Adrenal gland (tissue), 19 donors: ENCODE measurements at places on chromosomes 11 and 22. TPM values are rescaled to one million over a fixed set of nuclear protein-coding genes. Genes with fewer than 3 reads are reported as not detected.

DNA sequence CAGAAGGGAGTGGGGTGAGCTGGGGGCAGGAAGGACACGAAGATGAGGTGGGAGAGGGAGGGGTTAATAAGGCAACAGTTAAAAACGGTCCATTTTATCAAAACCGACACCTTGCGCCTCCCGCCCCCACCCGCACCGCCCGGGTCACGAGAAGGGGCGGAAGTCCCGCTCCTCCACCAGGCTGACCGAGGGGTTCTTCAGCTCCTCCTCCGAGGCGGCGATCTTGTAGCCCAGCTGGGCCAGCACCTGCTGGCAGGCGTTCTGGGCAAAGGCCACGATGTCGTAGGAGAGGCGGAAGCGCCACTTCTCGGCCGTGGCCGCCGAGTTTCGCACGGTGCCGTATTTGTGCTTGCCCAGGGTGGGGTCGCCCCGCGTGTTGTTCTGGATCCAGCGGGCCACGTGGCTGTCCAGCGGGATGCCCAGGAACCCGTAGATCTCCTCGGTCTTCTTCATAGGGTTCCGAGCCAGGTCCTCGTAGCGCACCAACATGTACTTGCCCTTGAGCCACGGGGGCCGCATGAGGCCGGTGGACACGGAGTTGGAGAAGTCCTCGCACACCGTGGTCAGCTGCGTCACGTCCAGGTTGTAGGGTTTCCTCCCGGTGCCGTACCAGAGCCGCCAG lies 15.8 kb downstream of the CHST1 start:
- no peak for DNase-seq
- H3K27ac ChIP-seq = no peak overlapping the region
- H3K36me3 ChIP-seq = no peaks in the 10 kb centered on the region
- H3K27me3 ChIP-seq = peaks cover 3% of the 10 kb centered on the region
- H3K4me3 ChIP-seq = no peak overlapping the region

- H3K4me1 ChIP-seq = no peaks in the 10 kb centered on the region
- H3K36me3 ChIP-seq = no peaks in the 10 kb centered on the region
- H3K27me3 ChIP-seq = no peaks in the 10 kb centered on the region
- no peak overlapping the region for H3K4me3 ChIP-seq
- no peak for DNase-seq
These were observed 30.6 kb downstream of the ADAMTS8 start for GRCh38 chr11:130397780-130398179.

DNA sequence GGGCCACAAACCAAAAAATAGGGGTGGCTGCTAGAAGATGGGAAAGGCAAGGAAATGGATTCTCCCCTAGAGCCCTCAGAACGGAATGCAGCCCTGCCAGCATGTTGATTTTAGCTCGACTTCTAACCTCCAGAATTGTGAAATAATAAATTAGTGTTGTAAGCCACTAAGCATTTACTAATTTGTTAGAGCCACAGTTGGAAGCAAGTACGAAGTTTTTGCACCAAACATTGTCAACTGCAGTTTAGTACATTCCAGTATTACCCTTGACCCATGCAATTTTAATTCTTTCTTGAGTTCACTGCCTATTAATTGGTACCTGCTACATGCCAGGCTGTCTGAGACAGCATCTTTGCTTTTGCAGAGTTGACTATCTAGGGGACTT lies 32.2 kb downstream of the PARVA start:
- peaks cover 38% of the 10 kb centered on the region for H3K4me1 ChIP-seq
- H3K27ac ChIP-seq = peak overlapping the region; percentile 57
- H3K27me3 ChIP-seq = no peaks in the 10 kb centered on the region
- H3K4me3 ChIP-seq = no peak overlapping the region
- DNase-seq = no peak
- no peaks in the 10 kb centered on the region for H3K36me3 ChIP-seq

DNA sequence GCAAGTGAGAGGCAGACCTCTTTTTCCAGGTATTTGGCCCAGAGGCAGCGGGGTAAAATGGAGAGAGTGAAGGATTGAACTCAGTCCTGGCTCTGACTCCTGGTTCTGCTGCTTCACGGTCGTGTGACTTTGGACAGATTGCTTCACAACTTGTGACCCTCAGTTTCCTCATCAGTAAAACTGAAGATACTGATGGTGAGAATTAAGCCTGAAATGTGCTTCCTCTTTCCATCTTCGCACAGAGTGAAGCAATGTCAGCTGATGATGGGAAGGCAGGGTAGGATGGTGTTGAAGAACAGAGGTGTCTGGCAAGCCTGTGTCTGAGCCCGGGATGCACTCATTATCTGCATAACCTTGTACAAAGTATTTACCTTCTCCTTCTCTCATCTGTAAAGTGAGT lies 59.0 kb downstream of the UBASH3B start:
- no peaks in the 10 kb centered on the region for H3K27me3 ChIP-seq
- H3K4me1 ChIP-seq = no peaks in the 10 kb centered on the region
- no peak for DNase-seq
- H3K36me3 ChIP-seq = no peaks in the 10 kb centered on the region
- no peak overlapping the region for H3K4me3 ChIP-seq

DNA sequence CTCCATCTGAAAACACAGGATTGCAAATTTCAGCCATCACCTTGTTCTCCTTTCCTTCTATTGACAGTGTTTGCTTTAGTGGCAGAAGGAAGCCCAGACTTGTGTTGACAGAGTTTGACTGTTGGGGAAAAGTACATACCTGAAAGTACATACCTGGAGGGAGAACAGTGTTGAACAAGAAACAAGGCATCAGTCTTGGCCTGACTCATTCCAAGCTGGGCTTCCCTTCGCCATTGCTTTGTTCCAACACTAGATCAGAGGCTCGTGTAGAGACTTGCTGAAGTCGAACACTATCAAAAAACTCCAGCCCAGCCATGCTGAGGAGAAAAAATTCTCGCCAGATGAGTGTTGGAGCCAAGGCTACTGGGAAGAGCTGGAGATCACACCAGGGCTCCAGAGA lies 133.4 kb downstream of the BBOX1 start:
- no peak overlapping the region for H3K27ac ChIP-seq
- no peaks in the 10 kb centered on the region for H3K36me3 ChIP-seq
- no peaks in the 10 kb centered on the region for H3K27me3 ChIP-seq
- no peaks in the 10 kb centered on the region for H3K4me1 ChIP-seq
- no peak overlapping the region for H3K4me3 ChIP-seq

DNA sequence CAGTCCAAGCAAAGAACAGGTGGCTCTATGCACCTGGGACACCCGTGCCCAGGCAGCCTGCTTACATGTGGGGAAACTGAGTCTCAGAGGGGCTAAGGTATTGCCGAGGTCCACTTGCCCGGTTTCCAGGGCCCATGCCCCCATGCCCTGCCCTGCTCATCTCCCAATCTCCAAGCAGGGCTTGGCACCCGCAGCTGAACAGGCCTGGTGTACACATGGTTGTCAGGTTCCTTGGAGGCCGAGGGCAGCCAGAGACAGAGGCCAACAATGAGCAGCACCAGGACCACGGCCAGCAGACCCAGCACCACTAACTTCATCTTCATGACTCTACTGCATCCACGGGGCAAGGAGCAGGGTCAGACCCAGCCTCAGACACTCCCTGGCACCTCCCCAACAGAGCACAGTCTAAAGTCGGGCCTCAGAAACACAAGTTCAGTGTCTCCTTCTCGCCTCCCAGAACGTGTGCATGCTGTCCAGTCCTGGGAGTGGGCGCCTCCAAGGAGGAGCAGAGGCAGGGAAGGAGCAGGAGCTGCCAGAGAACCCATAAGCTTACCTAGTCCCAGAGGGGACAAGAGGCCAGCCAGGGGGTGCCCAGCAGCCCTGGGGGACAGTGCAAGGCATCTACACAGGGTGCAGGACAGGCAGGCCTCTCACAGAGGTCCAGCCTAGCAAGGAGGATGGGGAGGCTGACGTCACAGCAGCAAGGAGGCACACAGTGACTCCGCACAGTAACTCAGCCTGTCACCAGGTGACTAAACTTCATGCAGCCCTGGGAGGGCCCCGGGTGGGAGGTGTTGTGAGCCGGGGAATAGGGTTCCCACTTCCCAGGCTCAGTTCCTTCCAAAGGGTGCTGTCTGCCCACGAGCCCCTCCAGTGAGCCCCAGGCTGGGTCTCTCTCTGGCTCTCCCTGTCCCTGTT lies 20.2 kb upstream of the RGL4 start:
- H3K27me3 ChIP-seq = no peaks in the 10 kb centered on the region
- no peak overlapping the region for H3K27ac ChIP-seq
- DNase-seq = no peak
- H3K4me3 ChIP-seq = no peak overlapping the region
- H3K4me1 ChIP-seq = peaks cover 3% of the 10 kb centered on the region

DNA sequence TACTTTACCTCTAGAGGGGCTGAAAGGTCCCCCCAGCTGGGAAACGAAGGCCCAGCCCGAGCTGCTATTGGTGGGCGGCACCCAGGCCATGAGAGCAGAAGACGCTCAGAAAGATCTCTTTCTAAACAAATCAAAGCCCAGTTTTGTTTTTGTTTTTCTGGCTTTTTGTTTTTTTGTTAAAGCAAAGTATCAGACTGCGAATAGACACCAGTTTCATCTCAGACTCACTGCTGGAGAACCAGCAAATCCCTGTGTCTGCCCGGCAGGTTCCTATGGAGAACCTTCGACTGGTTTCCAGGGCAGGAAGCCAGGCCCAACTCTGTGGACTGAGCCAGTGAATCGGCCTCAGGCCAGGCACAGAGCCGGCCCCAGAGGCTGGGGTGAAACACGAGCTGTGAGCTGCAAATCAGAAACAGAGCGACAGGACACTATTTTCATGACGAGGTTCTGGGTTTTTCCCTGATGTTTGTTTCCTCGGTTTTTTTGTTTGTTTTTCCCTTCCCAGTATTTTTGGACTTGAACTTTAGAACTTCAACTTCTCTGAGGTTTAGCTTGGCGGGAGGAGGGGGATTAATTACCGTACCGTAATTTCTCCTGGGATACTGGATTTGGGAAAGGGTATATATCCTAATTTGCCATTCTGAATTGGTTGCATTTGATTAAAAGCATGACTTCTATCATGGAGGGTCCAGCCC lies 16.0 kb upstream of the B4GALNT4 start:
- no peak overlapping the region for H3K4me3 ChIP-seq
- no peak overlapping the region for H3K27ac ChIP-seq
- H3K36me3 ChIP-seq = no peaks in the 10 kb centered on the region
- H3K27me3 ChIP-seq = no peaks in the 10 kb centered on the region
- DNase-seq = peak; percentile 53
- peaks cover 9% of the 10 kb centered on the region for H3K4me1 ChIP-seq

DNA sequence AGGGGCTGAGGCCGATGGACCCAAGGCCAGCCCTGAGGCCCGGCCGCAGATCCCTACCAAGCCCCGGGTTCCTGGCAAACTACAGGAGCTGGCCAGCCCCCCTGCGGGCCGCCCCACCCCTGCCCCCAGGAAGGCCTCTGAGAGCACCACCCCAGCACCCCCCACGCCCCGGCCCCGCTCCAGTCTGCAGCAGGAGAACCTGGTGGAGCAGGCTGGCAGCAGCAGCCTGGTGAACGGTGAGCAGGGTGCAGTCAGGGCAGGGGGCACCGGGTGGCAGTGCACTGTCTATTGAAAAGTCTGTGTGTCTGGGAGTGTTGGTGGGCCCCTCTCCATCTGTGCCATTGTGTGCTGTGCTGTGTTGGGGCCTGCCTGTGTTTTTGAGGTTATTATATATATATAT lies 16.1 kb downstream of the MICALL1 start:
- no peaks in the 10 kb centered on the region for H3K4me1 ChIP-seq
- H3K4me3 ChIP-seq = no peak overlapping the region
- no peak overlapping the region for H3K27ac ChIP-seq
- DNase-seq = no peak

DNA sequence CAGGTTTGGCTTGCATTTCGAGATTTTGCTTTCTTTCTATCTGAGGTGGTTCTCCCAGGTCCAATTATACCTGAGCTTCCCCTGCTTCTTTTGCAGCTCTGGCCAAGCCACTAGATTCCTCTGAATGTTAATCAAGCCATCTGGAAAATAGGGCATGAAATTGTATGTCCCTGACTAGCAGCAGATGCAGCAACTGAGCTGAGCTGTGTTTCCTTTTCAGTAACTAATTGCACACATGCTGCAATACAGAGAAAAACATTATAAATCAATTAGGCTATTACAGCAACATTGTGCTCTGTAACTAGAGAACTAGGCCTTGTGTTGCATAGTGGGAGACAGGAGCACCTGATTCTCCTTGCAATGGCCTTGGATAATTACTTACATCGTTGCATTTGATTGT lies 408.3 kb downstream of the ETS1 start:
- H3K36me3 ChIP-seq = no peaks in the 10 kb centered on the region
- no peaks in the 10 kb centered on the region for H3K4me1 ChIP-seq
- DNase-seq = no peak
- no peaks in the 10 kb centered on the region for H3K27me3 ChIP-seq
- no peak overlapping the region for H3K27ac ChIP-seq

- H3K36me3 ChIP-seq = no peaks in the 10 kb centered on the region
- H3K27me3 ChIP-seq = no peaks in the 10 kb centered on the region
- H3K4me3 ChIP-seq = no peak overlapping the region
- no peak for DNase-seq
These were observed 4.7 kb downstream of the ZDHHC13 start for GRCh38 chr11:19121646-19122045.

- no peak overlapping the region for H3K27ac ChIP-seq
- DNase-seq = no peak
- H3K27me3 ChIP-seq = no peaks in the 10 kb centered on the region
- H3K36me3 ChIP-seq = no peaks in the 10 kb centered on the region
These were observed 7.4 kb upstream of the CCDC34 start for GRCh38 chr11:27370374-27370773.

DNA sequence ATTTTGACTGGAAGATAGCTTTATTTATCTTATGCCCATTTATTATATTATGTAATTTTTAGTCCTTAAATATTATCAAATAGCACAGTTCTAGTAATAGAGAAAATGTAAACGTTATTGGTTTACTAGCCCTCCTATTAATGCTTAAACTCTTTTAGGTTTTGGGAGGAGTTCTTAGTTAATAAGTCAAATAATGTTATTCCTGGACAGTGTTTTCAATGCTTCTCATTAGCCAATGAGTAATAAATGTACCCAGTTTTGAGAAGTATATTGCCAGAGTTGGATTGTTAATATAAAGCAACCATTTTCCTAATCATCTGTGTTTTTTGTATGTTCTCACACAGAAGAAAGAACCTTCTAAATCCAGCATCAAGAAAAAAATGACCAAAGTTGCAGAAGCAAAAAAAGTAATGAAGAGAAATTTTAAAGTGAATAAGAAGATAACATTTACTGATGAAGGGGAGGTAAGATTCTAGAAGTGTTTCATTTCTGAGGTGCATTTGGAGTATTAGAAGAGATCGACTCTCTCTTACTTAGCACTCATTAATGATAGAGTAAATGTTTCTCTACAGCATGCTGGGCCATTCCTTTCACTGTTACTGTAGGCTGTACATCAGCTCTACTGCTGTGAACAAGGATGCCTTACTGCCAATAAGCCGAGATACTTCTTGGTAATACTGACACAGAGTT lies 173.4 kb downstream of the DDX10 start:
- H3K27ac ChIP-seq = no peak overlapping the region
- H3K4me1 ChIP-seq = no peaks in the 10 kb centered on the region
- no peak for DNase-seq
- H3K27me3 ChIP-seq = no peaks in the 10 kb centered on the region
- H3K36me3 ChIP-seq = no peaks in the 10 kb centered on the region

GRCh38 chr11:10931761-10932670 lies 74.2 kb upstream of the ZBED5 start:
- peak overlapping the region; percentile 31 for H3K4me3 ChIP-seq
- H3K36me3 ChIP-seq = no peaks in the 10 kb centered on the region
- H3K4me1 ChIP-seq = no peaks in the 10 kb centered on the region
- H3K27ac ChIP-seq = peak overlapping the region; percentile 78
- DNase-seq = no peak

The BAIAP2L2 gene
- polyA plus RNA-seq = 6.0 TPM

The MMP12 gene
- polyA plus RNA-seq = not detected

The OR8D4 gene
- polyA plus RNA-seq = not detected

The HPX gene
- 1.5 TPM for polyA plus RNA-seq

The KCNK4 gene
- not detected for polyA plus RNA-seq
